ENCODE measurements at places on chromosomes 2 and 18. TPM values are rescaled to one million over a fixed set of nuclear protein-coding genes. Genes with fewer than 3 reads are reported as not detected.

The OTOS gene
- total RNA-seq: not detected

The CNTNAP5 gene
- not detected for total RNA-seq

The PAX3 gene
- not detected for total RNA-seq

DNA sequence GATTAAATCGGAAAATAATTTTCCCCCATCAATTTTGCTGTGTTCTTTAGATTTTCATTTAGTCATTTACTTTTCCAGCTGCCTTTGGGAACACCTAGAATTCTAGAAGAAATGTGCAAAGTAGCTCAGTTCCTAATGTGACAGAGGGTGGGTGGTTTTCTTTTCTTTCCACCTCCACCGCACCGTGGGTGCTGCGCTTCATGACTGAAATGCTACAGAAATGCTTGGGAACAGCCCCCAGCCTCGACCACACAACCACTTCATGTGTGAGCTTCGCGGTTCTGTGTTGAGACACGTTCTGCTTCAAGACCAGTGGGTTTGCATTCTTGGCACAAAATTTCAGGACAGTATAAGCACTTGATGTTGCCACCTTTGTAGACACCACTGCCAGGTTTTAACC, 30.9 kb downstream of the E2F6 start:
- no peak for DNase-seq
- H3K36me3 ChIP-seq: peaks cover 5% of the 10 kb centered on the region
- H3K4me1 ChIP-seq: peaks cover 2% of the 10 kb centered on the region
- H3K27ac ChIP-seq: no peak overlapping the region
- H3K27me3 ChIP-seq: no peaks in the 10 kb centered on the region

DNA sequence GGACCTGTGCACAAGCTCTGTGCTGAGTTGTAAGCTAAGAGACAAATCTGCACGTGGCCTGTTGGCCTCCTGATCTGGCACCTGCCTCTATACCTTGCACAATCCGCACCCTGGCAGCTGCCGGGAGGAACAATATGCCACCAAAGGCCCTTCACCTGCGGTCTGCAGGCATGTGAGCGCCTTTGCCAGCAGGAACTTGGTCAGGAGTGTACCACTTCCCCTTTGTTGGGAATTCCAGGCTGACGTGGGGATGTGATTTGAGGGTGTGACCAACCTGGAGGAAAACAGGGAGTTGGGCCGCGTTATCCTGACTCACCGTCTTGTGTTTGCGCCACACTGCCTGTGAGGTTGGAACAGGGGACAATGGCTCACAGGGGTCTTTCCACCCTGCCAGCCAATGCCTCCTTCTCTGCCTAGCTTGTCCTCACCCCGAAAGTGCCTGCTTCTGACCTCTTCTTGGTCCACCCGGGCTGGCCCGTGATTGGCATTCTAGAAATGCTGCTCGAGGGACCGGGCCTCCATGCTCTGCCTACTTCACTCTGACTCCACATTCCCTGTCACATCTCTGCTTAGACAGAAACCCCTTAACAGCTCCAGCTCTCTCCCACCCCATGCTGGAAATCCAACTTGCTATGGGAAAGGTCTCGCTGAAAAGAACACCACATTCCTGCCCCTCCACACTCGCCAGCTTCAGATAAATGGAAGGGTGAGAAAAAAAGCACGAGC, 67.1 kb upstream of the MAP4K4 start:
- DNase-seq: no peak
- H3K27ac ChIP-seq: no peak overlapping the region
- peaks cover 1% of the 10 kb centered on the region for H3K36me3 ChIP-seq
- H3K4me3 ChIP-seq: no peak overlapping the region
- H3K4me1 ChIP-seq: peaks cover 4% of the 10 kb centered on the region

DNA sequence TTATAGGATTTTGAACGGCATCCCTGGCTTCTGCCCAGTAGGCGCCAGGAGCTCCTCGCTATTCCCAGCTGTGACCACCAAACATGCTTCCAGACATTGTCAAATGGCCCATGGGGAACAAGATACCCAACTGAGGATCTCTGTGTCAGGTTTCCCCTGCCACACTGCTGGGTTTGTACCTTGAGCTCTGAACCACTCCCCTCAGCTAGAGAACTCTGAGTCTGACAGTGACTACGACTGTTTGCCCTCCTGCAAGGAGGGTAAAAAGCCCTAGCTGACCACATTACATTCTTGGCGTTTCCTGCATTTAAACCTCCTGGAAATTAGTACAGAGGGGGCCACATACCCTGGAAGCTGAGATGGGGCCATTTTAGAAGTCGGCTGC, 12.4 kb downstream of the LRRFIP1 start:
- peaks cover 9% of the 10 kb centered on the region for H3K36me3 ChIP-seq
- no peak overlapping the region for H3K27ac ChIP-seq
- DNase-seq: no peak
- no peak overlapping the region for H3K4me3 ChIP-seq
- peaks cover 4% of the 10 kb centered on the region for H3K27me3 ChIP-seq

DNA sequence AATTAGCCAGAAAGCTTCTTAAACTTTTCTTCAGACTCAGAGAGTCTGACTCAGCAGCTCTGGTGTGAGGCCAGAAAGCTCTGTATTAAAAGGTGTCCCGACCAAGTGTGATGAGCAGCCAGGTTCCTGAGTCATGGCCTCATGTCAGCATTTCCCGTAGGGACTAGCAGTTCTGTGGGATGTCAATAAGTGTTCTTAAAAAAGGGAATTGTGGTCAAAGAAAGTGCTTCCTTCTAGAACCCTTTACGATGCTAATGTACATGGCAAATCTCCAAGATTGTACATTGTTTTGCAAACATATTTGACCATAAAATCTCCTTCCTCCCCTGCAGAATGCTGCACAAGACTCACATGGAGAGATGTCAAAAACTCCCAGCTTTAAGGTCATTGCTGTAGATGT, 80.1 kb downstream of the PLA2R1 start:
- H3K27me3 ChIP-seq: peaks cover 41% of the 10 kb centered on the region
- no peak overlapping the region for H3K27ac ChIP-seq
- DNase-seq: no peak

- no peak overlapping the region for H3K4me3 ChIP-seq
- H3K27ac ChIP-seq: no peak overlapping the region
- no peaks in the 10 kb centered on the region for H3K36me3 ChIP-seq
- H3K27me3 ChIP-seq: peaks cover 12% of the 10 kb centered on the region
- DNase-seq: no peak
Measured at GRCh38 chr2:68861330-68861729, 9.9 kb downstream of the BMP10 start.

Data from activated naive CD8-positive, alpha-beta T cell treated with anti-CD3 and anti-CD28 coated beads, Interleukin-2, amount 10 ng/mL, durations not matched to agents 7 days and 5 days (primary cell).